B cell (primary cell): ENCODE measurements at places on chromosomes 12 and 14. TPM values are rescaled to one million over a fixed set of nuclear protein-coding genes. Genes with fewer than 3 reads are reported as not detected.

GRCh38 chr12:87804386-87804785 lies 224.8 kb downstream of the C12orf50 start:
- no peak for DNase-seq

Gene UNC79
- 0.15 and 0.24 TPM in 2 replicates for total RNA-seq

DNA sequence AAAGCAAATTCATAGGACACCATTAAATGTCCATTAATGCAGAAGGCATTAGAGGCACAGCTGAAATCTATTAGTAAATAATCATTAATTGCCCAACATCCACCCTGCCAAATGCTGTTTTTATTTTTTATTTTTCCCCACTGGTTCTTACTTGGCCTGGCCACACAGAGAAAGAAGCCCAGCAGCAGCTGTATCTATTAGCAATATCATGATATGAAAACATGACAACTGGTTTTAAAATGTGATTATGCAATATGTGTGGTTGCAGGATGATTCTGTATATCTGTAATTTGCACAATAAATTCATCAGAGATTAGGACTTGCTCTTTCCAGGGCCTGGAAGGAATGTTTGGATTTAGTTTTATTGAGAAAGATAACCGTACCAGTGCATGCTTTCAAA lies 44.9 kb downstream of the SIX6 start:
- DNase-seq, result no peak

DNA sequence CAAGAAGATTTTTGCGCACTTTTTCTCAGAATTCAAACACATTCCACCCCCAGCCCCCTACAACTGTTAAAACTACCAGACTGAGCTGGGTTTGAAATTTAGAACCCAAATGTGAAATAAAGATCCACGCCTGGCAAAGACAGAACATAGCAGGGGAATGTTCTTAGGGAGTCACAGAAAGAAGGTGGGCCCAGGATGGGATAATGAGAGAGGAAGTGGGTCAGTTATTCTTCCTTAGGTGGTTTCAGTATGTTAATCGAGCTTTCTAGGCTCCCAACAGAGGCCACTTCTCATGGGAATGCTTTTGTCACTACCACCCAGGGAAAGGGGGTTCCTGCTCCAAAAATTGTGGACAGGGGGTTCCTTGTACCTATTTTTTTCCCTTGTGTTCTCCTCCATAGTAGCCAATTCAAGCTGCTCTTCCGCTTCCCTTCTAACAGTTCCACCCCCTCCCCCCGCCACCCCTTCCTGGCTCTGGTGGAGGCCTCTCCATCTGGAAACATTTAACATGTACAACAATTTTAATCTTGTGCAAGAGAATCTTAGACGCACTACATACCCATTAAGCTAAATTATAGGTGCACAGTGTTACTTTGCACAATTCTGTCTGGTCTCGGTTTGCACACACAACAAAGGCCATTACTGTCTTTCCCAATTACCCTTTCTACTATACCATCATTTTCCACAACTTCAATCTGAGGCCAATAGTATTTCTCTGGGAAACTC lies 218.1 kb downstream of the MON2 start:
- DNase-seq, result no peak

DNA sequence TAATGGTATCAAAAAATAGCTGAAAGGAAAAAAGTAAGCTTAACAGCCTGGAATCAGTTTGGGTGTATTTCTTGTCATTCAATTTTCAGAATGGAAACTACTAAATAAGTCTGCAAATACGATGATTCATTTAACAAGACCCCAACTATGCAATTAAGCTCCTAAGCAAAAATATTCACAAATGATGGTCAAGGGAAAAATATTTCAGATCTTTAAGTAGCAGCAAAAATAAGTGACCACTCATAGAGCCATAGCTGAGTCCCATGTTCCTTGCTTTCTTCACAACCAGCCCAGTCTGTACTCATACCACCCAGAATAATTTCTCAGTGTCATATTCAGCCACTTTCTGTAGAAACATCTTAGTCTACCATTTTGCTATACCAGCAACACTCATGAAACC lies 185.4 kb downstream of the PPM1H start:
- DNase-seq, result no peak

GRCh38 chr12:51850965-51851299 lies 2.4 kb upstream of the FIGNL2 start:
- DNase-seq, result no peak

DNA sequence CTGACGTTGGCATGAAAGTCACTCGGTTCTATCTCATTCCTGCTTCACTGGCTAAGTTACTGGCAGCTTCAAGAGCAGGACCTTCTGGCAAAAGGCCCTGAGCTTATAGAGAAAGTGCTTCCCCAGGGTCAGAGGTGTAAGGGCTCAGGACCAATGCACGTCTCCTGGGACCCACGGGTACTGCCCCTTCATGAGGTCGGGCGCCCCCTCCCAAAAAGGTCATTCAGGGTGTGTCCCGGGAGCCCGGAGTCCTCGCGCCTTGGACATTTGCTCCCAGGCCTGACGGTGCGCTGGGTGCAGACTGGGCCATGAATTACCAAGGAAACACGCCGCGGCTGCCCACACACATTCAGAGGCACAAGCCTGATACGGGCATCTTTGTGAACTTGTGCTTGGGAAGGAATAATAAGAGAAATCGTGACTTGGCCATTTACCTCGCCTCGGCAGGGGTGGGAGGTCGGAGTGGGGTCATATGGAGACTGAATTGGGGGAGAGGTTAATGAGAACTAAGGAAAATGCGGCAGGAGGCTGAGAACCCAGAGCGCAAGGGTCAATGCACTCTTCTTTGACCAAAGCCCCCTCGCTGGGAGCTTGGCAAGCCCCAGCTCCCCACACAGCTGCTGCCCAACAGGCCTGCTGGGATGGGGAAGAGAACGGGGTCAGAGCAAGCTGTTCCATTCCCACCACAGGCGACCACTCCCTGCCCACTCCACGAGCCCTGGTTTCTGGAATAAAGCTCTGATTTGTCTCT lies 15.7 kb upstream of the SLC6A12 start:
- no peak for DNase-seq

GRCh38 chr14:70655110-70655826 lies 13.6 kb downstream of the TTC9 start:
- peak; percentile 88 for DNase-seq

Gene RECQL
- 54.8 and 56.3 TPM in 2 replicates for total RNA-seq

DNA sequence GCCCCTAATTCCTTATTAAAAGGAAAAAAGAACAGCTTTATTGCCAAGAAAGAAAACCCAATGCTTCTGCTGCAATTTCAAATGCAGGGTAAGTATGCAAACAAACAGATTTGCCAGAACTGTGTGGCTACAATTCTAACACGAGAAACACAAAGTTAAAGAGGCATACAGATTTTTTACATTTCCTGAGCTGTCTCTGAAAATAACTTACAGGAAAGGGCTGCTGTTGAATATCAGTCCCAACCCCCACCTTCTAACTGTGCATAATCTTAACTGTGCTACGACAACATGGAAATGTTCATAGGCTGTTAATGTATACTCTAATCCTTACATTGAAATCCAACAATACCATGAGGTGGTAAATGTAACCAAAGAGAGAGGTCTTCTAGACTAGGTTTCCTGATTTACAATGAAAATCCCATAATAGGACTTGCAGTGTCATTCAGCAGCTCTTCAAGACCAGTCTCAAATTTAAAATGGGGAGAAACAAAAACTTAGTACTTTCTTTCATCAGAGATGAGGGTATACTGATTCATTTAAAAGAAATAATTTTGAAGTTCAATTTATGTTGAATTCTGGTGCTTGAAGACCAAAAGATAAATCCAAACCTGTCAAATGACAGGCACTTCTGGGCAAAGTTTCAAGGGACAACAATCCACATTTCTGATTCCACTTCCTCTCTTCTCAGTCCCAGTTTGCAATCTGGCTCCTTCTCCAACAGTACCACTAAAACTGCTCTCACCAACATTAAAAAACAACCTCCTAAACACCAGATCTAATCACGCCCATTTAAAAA lies 14.4 kb downstream of the FGD6 start:
- DNase-seq, result no peak

Gene SYCP3
- 0.12 and 0.80 TPM in 2 replicates for total RNA-seq

DNA sequence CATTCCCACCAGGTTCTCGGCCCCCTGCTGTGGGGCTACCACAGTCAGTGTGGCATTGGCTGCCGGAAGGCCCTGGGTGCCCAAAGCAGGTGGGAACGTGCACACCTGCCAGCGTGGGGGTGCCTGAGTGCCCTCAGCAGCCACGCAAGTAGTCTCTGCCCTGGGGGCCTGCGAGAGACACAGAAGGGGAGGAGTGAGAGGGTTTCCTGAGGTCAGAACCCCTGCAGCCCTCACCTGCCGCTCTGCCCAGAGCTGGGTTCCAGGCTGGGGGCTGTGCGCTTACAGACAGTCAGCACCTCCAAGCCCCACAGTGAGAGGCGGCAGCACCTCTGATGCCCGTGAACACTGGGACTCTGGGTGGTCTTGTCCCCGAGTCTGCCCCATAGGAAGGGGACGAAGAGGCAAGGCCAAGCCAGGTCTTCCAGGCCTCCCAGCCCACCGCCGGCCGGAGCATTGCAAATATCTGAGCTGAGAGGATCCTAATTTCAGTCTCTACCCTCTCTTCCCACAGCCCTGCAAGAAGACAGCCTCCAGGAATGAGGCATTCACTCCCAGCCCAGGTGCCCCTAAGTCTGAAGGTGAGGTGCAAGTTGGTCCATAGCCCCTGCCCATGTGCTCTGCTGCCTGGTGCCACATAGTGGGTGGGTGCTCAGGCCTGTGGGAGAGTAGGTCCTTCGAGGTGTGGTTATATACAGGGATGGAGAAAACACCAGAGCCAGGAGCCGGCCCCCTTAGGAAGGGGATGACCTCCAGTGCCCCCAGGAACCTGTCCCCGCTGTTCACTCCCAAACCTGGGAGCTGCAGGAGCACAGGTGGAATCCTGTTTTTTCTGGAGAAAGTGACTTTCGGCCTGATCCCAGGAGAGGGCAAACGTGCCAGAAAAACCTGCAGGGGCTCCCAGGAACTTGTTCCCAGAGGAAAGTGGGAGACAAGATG lies 291.1 kb upstream of the RTL1 start:
- DNase-seq, result no peak

Gene CCDC60
- total RNA-seq, result not detected in 2 replicates

Gene MIA2
- 26.1 and 27.1 TPM in 2 replicates for total RNA-seq

Gene ART4
- total RNA-seq, result not detected in 2 replicates

GRCh38 chr14:104291123-104292000 lies 153.0 kb downstream of the KIF26A start:
- no peak for DNase-seq

DNA sequence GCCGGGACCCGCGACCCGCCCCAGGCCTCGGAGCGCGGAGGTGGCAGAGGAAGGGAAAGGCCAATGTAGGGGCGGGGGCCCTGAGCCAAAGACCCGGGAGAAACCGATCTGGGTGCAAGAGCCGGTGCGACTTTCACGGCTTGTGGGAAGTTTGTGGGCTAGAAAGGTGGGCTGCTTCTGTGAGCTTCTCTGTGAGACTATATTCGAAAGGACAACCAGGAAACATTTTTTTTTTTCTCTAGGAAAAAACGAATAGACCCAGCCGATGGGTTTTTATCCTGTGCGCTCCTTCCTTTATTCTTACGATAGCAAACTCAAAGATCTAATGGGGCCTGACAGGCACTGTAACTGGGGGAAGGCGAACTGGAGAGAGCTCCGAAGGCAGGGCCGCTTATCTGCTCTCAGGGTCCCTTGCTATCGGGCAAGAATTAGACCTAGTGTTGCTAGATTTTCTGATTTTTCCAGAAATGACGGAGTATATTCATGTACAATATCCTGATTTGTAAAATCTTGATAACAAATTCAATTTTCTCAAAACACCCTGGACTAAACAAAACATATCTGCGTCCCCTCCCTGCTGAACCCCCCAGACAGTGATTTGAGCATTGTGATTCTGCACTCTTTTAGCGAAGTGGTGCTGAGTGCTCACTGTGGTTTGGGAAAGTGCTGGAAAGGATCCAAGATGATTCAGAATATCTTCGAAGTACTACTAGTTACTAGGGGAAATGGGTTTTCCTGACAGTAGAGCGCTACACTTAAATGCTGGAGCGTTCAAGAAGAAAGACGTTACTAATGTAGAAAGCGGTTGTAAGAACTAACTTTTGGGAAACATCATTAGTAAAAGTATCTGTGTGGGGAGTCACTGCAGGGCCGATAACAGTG lies 563 bp upstream of the STXBP6 start:
- DNase-seq, result no peak

Gene MAP1LC3B2
- 1.0 TPM in 1 of 2 replicates, not detected in the other for total RNA-seq

Gene P2RX4
- total RNA-seq, result 27.2 and 30.4 TPM in 2 replicates

- DNase-seq, result no peak
Observed at GRCh38 chr14:94328196-94328595, 5.1 kb upstream of the SERPINA6 start.

Gene OR4Q3
- not detected in 2 replicates for total RNA-seq

- no peak for DNase-seq
Observed at GRCh38 chr14:100339766-100340422, 16.8 kb downstream of the SLC25A47 start.

Gene BLTP3B
- total RNA-seq, result 27.4 and 30.2 TPM in 2 replicates

Gene HSPB8
- total RNA-seq, result not detected in 2 replicates

Gene IL22
- not detected in 2 replicates for total RNA-seq

- DNase-seq, result no peak
Observed at GRCh38 chr12:50557421-50557820, 52.6 kb downstream of the DIP2B start.

GRCh38 chr14:68655911-68656316 lies 137.0 kb downstream of the ZFP36L1 start:
- no peak for DNase-seq

GRCh38 chr12:47068539-47068938 lies 10.9 kb upstream of the PCED1B start:
- no peak for DNase-seq

Gene NOVA1
- not detected in 2 replicates for total RNA-seq

- no peak for DNase-seq
Observed at GRCh38 chr12:15528666-15529065, 206.4 kb downstream of the PTPRO start.

DNA sequence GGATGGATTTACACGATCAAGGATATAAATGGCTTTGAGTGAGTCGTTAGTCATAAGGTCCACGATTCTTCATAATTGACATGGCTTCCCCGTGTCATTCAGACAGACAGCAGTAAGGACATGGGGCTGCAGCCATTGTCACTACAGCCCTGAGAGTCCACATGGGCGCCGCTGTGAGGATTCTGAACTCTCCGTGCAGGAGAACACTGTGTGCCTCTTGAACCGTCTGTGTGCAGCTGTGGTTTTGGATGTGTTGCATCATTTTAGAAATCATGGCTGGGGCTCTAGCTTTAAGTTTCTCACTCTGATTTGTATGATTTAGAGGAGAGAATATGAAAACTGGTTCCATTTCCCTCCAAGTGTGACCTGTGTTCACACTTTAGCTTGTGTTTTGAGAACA lies 47.2 kb downstream of the NPAS3 start:
- no peak for DNase-seq

GRCh38 chr14:67505254-67505653 lies 16.7 kb upstream of the TMEM229B start:
- DNase-seq, result no peak

GRCh38 chr12:50642761-50643160 lies 121.1 kb upstream of the ATF1 start:
- no peak for DNase-seq

GRCh38 chr12:20460956-20461355 lies 92.6 kb downstream of the PDE3A start:
- DNase-seq, result no peak
